H7 (cell line): ENCODE measurements at places on chromosomes 16 and 17.

DNA sequence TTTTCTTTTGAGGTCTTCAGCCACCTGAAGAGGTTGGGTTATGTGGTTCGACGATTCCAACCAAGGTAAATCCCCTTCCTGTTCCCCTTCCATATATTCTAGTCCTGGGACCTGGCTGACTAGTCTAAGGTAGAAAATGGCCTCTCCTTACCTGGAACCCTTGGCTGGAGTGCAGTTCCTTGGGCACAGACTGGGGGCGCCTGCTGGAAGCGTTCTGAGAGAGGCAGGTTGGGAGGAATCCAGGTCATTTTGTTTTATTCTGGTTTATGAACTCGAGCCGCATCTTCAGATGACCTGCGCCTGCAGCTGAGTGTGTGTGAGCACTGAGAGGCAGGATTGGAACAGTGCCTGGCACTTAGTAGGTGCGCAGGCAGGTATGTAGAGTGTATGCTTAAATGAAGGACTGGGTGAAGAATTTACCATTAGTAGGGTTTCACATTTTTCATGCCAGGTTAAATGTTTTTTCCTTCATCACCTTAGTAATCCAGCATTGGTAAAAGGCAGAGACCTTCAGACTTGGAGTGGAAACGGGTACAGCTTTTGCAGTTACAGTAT is 2.7 kb downstream of the TSEN54 start:
- no peak for DNase-seq

DNA sequence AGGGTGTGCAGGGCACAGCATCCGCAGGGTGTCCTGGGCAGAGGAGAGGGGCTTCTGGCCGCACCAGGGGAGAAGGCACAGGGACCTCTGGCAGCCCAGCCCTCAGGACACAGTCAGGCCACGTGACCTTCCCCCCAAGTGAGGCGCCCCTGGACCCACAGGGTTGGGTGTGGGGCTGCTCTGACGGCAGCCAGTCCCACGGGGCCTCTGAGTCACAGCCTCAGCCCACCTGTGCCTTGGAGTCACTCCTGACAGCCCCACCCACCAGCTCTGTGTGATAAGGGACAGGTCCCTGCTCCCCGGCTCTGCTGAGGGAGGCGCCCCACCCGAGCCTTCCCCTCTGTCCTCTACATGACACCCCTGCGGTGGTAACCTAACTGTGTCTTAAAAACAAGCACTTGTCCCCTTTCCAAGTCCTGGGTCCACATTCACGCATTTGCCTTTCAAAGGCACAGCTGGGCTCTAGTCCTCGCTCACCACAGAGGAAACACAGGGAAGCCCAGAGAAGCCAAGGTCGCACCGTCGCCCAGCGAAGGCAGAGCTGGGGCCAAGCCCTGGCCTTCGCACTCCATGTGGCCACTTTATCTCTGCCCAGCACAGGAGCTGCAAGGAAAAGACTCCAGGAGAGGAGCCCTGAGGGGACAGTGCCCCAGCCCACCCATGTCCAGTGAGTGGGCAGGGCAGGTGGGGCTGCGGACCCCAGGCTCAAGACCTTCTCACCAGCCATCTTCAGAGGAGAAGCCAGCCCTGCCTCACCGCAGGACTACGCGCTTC is 5.1 kb upstream of the NPTX1 start:
- no peak for DNase-seq

DNA sequence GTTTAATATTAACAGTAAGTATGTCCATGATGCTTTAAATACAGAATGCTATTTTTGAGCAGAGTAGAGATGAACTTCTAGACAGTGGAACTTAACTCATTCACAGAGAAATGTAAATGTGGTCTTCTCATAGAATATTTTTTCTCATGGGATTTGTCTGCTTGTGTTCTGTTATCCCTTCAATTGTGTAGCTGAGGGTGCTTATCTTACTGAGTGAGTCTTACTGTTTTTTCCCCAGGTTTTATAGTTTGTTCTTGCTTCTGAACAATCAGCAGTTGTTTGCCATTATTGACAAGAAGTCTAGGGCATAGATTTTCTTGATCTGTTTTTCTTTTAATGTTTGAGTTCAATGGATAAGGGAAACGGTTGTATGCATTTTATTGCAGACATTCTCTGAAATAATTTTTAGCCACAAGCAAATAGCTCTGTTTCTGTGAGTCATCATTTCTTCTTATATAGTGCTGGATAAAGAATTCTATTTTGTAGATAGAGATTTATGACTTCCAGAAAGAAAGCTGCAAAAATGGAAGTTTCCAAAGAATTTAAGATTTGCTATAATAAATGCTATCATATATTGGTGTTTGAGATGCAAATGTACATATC is 60.5 kb downstream of the NF1 start:
- DNase-seq: no peak

DNA sequence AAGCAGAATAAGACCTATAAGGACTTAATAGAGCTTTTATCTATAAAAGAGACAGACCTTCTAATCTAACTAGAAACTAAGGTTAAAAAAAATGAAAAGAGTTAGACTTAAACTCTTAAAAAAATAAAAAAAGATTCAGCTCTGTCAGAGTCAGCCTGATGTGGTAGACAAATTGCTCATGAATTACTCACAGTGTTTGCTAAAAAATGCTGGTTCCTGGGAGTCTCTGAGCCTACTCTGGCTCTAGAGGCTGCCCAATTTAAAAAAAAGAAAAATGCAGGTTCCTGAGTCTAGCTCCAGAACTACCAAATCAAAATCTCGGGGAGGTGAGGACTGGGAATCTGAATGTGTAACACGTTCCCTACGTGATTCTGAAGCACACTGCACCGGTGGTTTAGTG is 18.1 kb downstream of the SOST start:
- DNase-seq: no peak

- DNase-seq: no peak
Measured at GRCh38 chr16:10022098-10022497, 160.1 kb downstream of the GRIN2A start.

DNA sequence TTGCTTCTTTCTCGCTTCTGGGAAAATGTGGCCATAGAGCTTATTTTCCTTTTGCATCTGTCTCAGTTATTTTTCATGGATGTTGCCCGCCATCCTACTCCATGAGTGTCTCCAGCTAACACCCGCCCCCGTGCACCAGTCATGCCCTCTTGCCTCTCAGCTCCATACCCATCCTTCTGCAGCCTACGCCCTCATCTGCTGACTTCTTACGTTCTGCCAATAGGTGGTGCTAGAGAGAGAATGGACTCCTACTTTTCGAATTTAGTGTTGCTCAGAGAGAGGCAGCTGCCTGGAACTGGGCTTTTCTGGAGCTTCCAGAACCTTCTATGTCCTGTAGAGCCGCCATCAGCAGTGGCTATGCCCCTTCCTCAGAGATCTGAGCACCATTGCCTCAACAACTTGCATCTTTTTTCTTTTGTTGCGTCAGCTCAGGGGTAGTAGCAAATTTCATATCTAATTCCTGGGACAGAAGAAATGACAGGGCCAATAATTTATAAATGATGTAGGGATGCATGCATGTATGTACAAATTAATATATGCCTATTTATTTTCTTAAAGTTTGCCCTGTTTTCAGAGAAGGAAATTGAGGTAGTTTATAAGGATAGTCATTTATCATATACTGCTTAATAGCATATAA is 119.7 kb upstream of the MYOCD start:
- DNase-seq: peak; percentile 67

- DNase-seq: peak; percentile 18
Measured at GRCh38 chr17:75098861-75099260, 10.9 kb upstream of the ARMC7 start.

- DNase-seq: no peak
Measured at GRCh38 chr16:68380348-68380670, 68.0 kb downstream of the SMPD3 start.

GRCh38 chr17:51050291-51051033 is 70.2 kb downstream of the SPAG9 start:
- DNase-seq: no peak

DNA sequence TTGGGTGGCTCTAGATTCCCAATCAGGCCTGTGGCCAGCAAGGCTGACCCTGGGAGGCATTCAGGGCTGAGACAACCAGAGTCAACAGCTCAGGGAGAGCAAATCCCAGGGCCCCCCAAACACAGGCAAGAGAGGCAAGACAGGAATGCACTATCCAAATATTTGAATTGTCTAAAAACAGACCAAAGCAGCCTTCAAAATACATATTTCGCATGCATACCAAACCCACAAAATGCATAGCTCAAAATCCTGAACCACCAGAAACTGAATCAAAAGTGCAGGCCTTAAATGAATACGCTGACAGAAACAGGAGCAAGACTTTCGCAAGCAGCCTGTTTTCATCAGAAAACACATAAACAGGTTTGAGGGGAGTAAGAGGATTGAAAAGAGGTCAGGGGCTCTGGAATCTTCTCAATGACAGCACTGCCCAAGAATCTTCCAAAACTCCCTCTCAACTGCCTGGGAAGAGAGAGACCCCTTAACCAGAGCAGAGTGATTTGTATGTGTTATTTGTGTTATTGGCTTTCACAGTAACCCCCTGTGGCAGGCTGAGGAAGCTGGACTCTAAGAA is 213.6 kb upstream of the CDH5 start:
- no peak for DNase-seq

DNA sequence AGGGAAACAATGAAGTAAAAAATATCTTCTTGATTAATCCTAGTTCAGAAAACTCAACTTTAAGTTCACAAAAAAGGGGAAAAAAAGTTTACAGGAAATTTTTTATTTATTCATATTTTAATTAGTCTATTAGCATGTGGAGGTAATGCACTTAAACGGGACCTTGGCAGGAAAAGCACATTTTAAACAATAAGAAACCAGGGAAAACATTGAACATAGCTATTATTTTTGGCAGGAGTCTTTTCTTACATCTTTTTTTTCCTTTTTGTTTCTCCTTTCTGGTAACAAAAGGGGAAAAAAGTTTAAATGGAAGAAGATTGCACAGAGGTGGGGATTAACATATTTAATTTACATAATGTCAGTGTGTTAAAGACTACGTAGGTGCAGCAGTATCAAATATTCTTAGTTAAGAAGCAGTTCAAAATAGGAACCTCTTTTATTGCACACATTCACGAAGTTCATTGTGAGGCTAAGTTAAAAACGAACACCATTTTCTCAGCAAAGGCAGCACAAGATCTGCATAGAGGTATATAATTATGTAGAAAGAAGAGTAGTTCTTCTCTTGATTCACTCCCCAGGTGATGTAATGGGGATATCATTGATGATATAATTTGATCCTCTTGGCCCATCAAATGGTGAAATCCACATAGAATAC is 940.5 kb downstream of the CDH11 start:
- no peak for DNase-seq

DNA sequence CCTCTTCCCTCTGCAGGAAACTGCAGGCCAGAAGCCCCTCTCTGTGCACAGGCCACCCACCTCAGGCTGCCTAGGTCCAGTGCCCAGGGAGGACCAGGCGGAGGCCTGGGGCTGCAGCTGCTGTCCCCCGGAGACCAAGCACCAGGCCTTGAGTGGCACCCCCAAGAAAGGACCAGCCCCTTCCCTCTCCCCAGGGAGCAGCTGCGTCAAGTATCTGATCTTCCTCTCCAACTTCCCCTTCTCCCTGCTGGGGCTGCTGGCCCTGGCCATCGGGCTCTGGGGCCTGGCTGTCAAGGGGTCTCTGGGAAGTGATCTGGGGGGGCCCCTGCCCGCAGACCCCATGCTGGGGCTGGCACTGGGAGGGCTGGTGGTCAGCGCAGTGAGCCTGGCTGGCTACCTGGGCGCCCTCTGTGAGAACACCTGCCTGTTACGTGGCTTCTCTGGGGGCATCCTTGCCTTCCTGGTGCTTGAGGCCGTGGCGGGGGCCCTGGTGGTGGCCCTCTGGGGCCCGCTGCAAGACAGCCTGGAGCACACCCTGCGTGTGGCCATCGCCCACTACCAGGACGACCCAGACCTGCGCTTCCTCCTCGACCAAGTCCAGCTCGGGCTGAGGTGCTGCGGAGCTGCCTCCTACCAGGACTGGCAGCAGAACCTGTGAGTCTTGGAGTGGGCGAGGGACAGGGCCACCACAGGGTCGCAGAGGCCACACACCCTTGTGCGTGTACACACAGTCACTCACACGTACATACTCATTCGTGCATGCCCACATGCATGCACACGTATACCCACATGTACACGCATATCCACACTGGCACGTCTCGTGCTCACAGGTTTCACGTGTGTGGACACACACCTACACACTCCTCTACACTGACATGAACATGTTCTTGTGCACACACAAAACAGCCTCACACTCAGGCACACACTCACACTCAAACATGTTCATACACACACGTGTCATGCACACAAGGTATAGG is 8.3 kb downstream of the TSPAN10 start:
- peak; percentile 57 for DNase-seq

DNA sequence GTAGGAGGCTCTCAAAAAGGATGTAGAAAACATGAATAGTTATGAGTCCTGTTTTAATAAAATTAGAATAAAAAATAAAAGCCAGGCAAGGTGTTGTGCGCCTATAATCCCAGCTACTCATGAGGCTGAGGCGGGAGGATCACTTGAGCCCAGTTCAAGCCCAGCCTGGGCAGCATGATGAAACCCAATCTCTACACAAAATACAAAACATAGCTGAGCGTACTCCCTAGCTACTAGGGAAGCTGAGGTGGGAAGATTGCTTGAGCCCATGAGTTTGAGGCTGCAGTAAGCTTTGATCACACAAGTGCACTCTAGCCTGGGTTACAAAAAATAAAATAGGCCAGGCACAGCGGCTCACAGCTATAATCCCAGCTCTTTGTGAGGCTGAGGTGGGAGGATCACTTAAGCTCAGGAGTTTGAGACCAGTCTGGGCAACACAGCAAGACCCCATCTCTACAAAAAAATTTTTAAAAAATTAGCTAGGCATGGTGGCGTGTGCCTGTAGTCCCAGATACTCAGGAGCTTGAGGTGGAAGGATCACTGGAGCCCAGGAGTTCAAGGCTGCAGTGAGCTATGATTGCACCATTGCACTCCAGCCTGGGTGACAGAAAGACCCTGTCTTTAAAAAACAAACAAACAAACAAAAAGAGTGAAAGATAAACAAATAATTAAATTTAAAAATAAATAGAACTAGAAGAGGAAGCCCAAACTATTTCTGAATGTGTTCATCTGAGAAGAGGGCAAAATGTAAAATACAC is 17.2 kb upstream of the PRM1 start:
- DNase-seq: no peak

DNA sequence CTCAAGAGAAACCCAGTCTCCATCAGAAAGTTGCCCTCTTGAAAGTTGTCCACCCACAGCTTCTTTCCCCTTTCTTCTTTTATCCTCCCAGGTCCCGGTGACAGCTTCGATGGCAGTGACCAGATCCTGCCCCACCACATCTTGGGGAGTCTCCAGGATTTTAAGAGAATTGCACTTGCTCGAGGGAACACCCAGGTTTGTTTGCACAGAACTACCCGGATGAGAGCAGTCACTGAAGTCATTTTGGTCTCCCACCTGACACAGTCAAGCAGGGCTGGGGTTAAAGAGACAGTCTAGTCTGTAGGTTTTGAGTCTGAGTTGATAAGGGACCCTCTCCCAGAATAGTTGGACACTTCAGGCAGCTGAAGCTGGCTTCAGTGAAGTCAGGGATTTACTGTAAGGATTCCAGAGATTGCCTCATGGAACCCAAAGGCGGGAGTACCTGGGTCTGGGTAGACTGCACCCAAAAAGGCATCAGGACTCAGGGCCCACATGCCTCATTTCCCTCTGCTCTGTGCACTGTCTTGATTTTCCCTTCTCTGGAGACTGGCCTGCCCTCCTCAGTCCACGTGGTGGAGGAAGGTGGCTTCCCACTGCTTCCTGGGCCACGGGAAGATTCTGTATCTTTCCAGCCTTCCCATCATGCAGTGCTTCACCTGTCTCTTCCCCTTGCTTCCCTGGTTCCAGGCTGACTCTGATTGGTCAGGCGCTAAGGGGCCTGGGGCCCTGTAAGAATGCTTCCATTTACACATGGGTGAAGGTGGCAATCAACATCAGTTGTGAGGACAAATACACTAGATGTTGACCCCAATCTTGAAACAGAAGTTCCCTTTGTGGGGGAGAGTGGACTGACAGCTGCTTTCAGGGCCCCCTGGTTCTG is 9.5 kb downstream of the MYCBPAP start:
- DNase-seq: no peak

GRCh38 chr17:83104577-83105505 is 25.4 kb downstream of the METRNL start:
- peak; percentile 78 for DNase-seq
